Stimulated activated CD8-positive, alpha-beta memory T cell treated with anti-CD3 and anti-CD28 coated beads, Interleukin-15, amount 100 ng/mL, for 1 hour (primary cell): ENCODE measurements at places on chromosomes 7 and 10.

GRCh38 chr10:26242706-26243350 is 26.3 kb downstream of the GAD2 start:
- DNase-seq: no peak

DNA sequence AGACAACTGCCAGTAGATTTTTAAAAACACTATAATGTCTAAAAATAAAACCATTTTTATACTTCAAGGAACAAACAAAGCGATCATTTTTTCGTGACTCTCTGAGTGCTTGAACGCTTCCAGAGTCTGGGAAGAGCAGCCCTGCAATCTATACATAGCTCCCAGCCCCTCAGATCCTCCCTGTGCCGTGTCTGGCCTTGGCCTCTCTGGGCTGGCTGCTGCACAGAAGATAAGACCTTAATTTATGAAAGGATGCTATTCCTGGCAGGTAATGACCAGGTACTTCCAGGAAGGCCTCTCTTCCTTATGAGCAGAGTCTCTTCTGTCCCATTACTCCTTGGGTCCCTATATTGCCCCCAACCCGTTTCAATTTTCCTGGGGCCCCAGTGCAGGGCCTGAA is 200.9 kb upstream of the AOAH start:
- no peak for DNase-seq

- no peak for DNase-seq
Observed at GRCh38 chr10:79258894-79259293, 88.4 kb upstream of the PPIF start.

- DNase-seq: no peak
Observed at GRCh38 chr10:93147281-93147680, 73.6 kb downstream of the CYP26A1 start.

- no peak for DNase-seq
Observed at GRCh38 chr7:50742401-50742800, 40.3 kb downstream of the GRB10 start.

DNA sequence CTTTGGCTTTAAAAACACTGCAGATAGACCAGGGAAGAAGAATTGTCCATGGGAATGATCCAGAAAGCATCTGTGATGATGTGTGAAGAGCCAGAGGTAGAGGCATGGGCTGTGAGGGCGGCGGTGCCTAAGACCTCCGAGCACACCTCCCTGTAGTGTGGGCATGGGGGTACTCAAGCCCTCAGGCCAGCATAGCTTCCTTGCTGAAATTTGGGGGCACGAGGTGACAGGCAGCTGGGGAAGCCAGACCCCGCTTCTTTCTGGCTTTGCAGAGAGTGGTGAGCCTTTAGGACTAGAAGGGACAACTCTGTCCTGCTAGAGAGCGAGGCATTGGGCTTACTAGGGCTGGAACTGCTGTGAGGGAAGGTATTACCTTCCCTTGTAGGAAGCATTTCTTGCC is 187.7 kb upstream of the SH2B2 start:
- no peak for DNase-seq
